ENCODE measurements at places on chromosomes 7 and 10.
A peak's percentile ranks its signal among the peaks of the same experiment; 100 is the strongest.

GRCh38 chr10:89873055-89873454 is 171.7 kb downstream of the KIF20B start:
- no peak for DNase-seq

GRCh38 chr7:151081170-151082101 is 827 bp upstream of the FASTK start:
- no peak for DNase-seq

- no peak for DNase-seq
Observed at GRCh38 chr10:128993911-128994538, 473.0 kb upstream of the MGMT start.

- no peak for DNase-seq
Observed at GRCh38 chr10:27100813-27101347, 586 bp upstream of the ANKRD26 start.

DNA sequence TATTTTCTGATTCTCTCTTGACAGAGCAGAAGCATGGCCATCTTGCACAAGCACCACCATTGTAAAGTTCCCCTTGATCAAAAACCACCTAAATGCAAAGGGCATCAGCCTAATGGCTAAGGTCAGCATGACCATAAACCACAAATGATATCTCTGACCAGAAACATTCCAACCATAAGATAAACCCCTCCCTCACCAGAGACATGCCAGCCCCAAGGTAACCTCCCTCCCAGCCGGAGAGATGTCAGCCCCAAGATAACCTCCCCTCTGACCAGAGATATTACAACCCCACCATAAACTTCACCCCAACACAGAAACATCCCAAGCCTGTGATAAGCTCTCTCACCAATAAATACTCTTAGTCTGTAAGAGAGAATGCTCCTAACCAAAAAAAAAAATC is 72.1 kb upstream of the CDK1 start:
- no peak for DNase-seq

GRCh38 chr10:114635101-114635500 is 23.0 kb downstream of the ABLIM1 start:
- no peak for DNase-seq

DNA sequence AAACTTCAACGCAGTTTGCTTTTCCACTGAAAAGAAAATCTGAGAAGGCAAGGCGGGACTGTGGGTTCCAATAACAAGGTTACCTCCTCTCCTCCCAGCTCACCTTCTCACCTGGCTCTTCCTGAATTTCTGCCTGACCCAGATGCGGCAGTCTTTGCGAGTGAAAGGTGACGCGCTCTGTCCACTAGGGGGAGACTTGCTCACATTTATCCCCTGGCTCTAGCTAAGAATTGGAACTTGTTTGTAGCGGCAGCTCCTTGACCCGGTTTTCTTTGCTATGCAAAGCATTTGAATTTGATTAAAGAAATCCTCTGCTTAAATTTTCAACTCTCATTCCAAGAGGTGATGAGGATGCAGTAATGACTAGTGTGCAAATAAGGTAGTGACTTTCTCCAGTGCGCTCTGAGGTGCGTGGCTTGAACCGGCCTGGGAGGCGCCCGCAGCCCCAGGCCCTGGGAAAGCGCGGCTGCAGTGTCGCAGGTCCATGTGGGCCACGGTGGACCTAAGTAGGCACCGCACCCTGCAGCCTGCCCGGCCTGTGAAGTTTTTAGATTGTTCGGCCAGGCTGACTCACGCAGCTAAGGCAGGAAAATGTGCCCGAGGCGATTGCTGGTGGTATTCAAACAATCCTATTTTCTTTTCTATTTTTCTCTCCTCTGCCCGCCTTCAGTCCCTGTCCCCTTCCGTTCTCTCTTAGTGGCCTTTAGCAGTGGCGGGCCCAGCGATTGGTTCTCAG is 336.9 kb upstream of the NPSR1 start:
- DNase-seq = peak; percentile 2

DNA sequence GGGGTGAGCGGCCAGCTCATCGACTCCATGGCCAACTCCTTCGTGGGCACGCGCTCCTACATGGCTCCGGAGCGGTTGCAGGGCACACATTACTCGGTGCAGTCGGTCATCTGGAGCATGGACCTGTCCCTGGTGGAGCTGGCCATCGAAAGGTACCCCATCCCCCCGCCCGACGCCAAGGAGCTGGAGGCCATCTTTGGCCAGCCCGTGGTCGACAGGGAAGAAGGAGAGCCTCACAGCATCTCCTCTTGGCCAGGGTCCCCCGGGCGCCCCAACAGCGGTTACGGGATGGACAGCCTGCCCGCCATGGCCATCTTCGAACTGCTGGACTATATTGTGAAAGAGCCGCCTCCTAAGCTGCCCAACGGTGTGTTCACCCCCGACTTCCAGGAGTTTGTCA is 17.4 kb upstream of the TSPAN33 start:
- no peak for DNase-seq

- DNase-seq = no peak
Observed at GRCh38 chr7:4103352-4104091, 578.6 kb upstream of the FOXK1 start.

- DNase-seq = peak; percentile 50
Observed at GRCh38 chr10:119206603-119207365, 587 bp upstream of the GRK5 start.

- DNase-seq = no peak
Observed at GRCh38 chr7:16816824-16817223, 12.0 kb upstream of the AGR2 start.

Data from stimulated activated CD8-positive, alpha-beta memory T cell treated with anti-CD3 and anti-CD28 coated beads, Interleukin-2, amount 100 ng/mL, for 1 hour (primary cell).